ENCODE measurements at places on chromosomes 13 and 19.
A peak's percentile ranks its signal among the peaks of the same experiment; 100 is the strongest.

GRCh38 chr19:56111601-56112312 is 9.3 kb downstream of the ZNF787 start:
- peak overlapping the region; percentile 11 for H3K4me3 ChIP-seq
- H3K4me1 ChIP-seq = peaks cover 57% of the 10 kb centered on the region
- no peaks in the 10 kb centered on the region for H3K36me3 ChIP-seq

- H3K4me1 ChIP-seq = no peaks in the 10 kb centered on the region
- no peaks in the 10 kb centered on the region for H3K36me3 ChIP-seq
- H3K27me3 ChIP-seq = no peaks in the 10 kb centered on the region
- no peak overlapping the region for H3K27ac ChIP-seq
- no peak overlapping the region for H3K4me3 ChIP-seq
Observed at GRCh38 chr13:88979465-88980175, 1308.4 kb downstream of the SLITRK5 start.

- no peak for DNase-seq
- H3K36me3 ChIP-seq = no peaks in the 10 kb centered on the region
- no peak overlapping the region for H3K4me3 ChIP-seq
- no peak overlapping the region for H3K27ac ChIP-seq
- no peaks in the 10 kb centered on the region for H3K27me3 ChIP-seq
Observed at GRCh38 chr19:53927739-53928138, 18.7 kb downstream of the CACNG7 start.

DNA sequence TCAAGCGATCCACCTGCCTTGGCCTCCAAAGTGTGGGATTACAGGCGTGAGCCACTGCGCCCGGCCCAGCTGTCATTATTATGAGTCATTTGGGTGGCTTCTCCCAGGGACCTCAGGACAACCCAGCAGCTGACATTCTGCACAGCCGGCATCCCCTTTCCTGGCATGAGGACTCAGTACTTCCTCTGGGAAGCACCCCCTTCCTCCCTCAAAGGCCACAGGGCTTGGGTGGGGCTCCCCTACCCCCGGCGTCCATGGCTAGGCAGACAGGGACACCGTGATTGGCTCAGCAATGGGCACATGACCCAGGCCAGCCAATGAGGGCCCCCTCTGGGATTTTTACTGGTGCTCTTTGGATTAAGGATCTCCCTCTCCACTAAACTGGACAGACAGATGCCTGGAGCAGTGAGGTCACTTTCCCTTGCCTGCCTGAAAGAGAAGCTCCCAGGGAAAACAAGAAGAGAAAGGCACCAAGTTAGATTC is 6.0 kb downstream of the KANK2 start:
- H3K27me3 ChIP-seq = peaks cover 3% of the 10 kb centered on the region
- H3K4me3 ChIP-seq = no peak overlapping the region
- DNase-seq = no peak

DNA sequence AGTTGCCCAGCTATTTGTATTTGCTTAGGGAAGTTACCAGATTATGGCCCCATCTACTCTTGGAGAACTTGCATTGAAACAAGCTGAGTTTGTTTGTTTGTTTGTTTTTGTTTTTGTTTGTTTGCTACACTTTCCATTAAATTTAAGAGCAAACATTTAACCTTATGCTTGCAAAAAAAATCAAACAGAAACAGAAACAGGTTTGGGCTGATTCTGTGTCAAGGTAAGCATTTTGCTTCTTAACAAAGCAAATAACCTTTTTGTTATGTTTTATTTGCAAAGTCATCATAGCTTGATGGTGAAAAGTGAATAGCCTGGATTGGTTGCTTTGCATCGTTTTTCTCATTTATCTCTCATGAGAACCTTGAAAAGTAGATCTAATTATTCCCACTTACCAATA is 531.8 kb downstream of the EFNB2 start:
- no peak for DNase-seq
- H3K4me1 ChIP-seq = no peaks in the 10 kb centered on the region
- H3K27ac ChIP-seq = no peak overlapping the region

GRCh38 chr19:47445937-47446402 is 25.7 kb downstream of the SLC8A2 start:
- no peak overlapping the region for H3K4me3 ChIP-seq
- no peaks in the 10 kb centered on the region for H3K36me3 ChIP-seq
- DNase-seq = peak; percentile 47
- no peak overlapping the region for H3K27ac ChIP-seq
- peaks cover 4% of the 10 kb centered on the region for H3K4me1 ChIP-seq

DNA sequence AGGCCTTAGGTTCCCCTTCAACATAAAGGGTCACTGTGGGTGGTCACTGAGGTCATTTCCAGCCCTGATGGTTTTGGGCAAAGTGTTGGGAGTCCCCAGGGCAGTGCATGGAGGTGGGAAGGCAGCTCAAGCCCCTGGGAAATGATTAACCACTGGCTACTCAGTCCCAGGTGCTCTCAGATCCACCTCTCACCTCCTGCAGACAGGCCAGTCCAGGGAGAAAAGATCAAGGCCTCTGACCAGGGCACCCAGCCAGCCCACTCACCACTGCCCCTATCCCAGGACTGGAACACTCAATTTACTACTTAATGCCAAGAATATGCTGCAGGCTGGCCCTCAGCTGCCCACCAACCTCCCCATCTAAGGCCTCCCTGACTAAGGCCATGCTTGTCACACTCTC is 1307.9 kb downstream of the UQCRFS1 start:
- no peaks in the 10 kb centered on the region for H3K4me1 ChIP-seq
- no peaks in the 10 kb centered on the region for H3K36me3 ChIP-seq
- H3K27me3 ChIP-seq = no peaks in the 10 kb centered on the region
- no peak for DNase-seq
- H3K27ac ChIP-seq = no peak overlapping the region
- no peak overlapping the region for H3K4me3 ChIP-seq

- DNase-seq = no peak
- no peak overlapping the region for H3K4me3 ChIP-seq
- H3K27ac ChIP-seq = peak overlapping the region; percentile 100
- H3K27me3 ChIP-seq = no peaks in the 10 kb centered on the region
- H3K4me1 ChIP-seq = peaks cover 10% of the 10 kb centered on the region
- no peaks in the 10 kb centered on the region for H3K36me3 ChIP-seq
Observed at GRCh38 chr19:18289471-18290301, 8.3 kb upstream of the JUND start.

GRCh38 chr13:22106058-22106457 is 435.2 kb downstream of the FGF9 start:
- no peak for DNase-seq
- peaks cover 11% of the 10 kb centered on the region for H3K4me1 ChIP-seq
- no peaks in the 10 kb centered on the region for H3K36me3 ChIP-seq
- no peaks in the 10 kb centered on the region for H3K27me3 ChIP-seq

DNA sequence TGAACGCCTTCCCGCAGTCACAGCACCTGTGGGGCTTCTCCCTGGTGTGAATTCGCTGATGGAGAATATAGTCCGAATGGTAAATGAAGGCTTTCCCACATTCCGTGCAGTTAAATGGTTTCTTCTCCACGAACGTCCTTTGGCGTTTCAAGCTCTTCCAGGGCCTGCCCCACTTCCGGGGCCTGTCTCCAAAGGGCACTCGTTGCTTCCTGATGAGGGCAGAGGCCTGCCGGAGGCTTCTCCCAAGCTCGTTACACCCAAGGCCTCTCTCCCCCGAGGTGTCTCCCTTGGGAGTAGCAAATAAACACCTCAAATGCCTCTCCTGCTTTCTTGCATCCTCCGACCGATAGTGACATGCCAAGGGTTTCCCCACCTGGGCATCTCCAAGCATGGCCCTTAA is 34.3 kb downstream of the ZNF473 start:
- DNase-seq = no peak
- H3K27ac ChIP-seq = no peak overlapping the region
- no peaks in the 10 kb centered on the region for H3K36me3 ChIP-seq
- no peak overlapping the region for H3K4me3 ChIP-seq
- H3K4me1 ChIP-seq = no peaks in the 10 kb centered on the region
- H3K27me3 ChIP-seq = no peaks in the 10 kb centered on the region

Data from left lung (tissue), 14 donors.